Bone marrow (tissue), 2 donors: ENCODE measurements at places on chromosomes 5 and 9.

- no peak for DNase-seq
Measured at GRCh38 chr9:81266674-81267073, 422.7 kb downstream of the TLE1 start.

GRCh38 chr5:148090146-148090772 is 26.5 kb downstream of the SPINK5 start:
- no peak for DNase-seq

- no peak for DNase-seq
Measured at GRCh38 chr5:150520747-150521521, 13.0 kb downstream of the NDST1 start.

DNA sequence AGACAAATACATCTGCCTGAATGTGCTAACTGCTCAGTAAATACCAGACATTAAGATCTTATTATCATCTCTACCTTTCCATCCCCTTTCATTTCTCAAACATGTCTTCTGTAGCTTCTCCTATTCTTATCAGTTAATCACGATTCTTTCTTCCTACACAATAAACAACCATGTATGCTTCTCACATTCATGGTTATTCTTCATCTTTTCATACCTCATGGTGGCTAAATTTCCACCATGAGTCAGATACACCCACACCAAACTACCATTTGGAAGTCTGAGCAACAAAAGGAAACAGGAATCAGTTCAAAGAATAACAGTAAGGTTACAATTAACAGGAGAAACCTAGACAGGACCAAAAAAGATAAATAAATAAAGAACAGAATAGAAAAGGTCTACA is 7.7 kb downstream of the ZNF622 start:
- DNase-seq: no peak

- DNase-seq: no peak
Measured at GRCh38 chr9:1071730-1072129, 21.6 kb downstream of the DMRT2 start.

DNA sequence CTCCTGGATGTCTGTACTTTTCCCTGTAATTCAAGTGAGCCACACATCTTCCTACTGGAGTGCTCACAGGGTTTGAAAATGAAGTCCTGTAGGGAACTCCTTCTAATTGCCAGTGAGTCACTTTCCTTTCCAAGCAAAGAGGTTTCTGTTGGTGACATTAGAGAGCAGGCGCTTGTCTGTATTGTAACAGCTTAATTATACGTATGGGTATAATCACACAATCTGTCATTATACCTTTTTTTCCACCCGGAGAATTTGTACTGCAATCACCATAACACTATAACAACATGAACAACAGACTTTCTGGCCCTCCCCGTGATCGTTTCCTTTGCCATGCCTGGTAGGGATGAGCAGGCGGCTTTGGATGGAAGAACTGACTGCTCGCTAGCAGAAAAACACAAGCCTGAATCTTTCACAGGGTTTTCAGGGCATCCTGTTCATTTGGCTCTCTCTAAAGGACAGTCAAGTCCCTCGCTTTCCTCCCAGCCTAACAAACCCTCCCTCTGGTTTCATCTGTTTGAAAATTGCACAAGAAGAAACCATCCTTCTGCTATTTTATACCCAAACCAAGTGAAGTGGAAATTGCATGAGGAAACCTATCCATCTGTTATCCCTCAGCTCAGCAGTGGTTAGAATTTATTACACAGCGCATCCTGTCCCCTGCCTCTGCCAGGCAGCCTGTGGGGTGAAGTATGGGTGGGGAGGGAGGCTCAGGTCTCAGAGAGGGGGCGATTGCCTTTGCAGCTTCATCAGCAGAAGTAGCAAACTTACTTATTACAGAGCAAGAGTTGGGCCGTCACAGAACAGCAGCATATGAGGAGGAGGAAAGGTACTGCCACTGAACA is 307.0 kb upstream of the TLE4 start:
- no peak for DNase-seq

GRCh38 chr5:24365406-24365805 is 279.4 kb downstream of the CDH10 start:
- no peak for DNase-seq

GRCh38 chr5:28164568-28164967 is 1126.2 kb upstream of the CDH9 start:
- DNase-seq: no peak

- no peak for DNase-seq
Measured at GRCh38 chr5:95554331-95554646, 488 bp downstream of the SKIC3 start.

DNA sequence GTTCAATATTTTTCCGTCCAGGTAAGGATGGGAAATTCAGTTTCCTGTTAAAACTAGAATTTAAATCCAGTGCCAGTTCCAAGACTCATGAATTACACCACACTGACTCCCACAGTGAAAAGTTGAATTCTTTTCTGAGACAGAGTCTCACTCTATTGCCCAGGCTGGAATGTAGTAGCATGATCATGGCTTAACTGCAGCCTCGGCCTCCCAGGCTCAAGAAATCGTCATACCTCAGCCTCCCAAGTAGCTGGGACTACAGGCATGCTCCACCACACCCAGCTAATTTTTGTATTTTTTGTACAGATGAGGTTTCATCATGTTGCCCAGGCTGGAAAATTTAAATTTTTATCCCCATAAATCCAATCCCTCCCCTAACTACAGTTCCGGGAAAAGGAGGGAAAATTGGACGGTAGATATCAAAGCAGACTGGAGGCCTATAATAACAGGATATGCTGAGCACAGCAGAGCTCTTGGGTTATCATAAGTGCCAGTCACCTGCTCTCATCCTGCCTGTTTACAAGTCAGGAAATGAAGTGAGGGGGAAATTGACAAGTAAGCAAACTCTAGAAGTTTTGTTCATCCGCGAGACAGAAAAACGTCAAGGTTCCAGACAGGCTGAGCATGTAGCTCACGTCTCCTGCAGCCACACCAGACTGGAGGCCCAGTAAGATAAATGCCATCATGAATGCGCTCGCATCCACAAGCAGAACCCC is 105.7 kb downstream of the UGCG start:
- DNase-seq: no peak

- no peak for DNase-seq
Measured at GRCh38 chr5:127011961-127012644, 18.3 kb downstream of the MARCHF3 start.

DNA sequence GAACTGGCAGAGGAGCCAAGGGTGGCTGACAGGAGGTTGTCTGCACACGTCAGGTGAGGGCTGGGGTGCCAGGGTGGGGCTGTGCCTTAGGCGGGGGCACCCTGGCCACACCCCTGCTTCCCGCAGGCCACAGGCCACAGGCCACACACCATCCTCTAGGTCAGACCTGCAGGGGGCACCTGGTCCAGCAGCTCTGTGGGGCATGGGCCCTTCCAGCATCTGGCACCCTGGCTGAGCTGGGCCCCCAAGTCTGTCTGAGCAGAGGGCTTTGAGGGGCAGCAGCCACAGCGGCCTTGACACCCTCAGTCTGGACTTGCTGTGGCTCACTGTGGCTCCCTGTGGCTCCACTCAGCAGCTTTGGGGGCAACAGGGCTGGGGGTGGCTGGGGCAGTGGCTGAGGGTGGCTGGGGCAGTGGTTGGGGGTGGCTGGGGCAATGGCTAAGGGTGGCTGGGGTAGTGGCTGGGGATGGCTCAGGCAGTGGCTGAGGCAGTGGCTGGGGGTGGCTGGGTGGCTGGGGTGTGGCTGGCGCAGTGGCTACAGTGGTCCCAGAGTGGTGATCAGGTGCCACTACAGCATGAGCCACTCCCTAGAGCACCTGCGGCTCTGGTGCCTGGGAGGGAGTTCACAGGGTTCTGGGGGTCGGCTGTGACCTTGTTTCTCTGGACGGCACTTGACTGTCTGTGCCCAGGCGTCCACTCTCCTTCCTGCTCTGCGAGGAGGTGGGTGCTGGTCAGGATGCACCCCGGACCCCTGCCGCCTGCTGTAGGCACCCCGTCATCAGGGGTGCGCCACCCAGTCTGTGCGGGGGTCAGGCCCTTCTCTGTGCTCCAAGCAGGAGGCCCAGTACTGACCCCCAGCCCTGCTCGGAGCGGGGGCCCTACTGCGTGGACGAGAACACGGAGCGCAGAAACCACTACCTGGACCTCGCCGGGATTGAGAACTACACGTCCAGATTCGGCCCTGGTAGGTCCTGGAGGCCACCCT is 27.1 kb downstream of the NKD2 start:
- DNase-seq: no peak

DNA sequence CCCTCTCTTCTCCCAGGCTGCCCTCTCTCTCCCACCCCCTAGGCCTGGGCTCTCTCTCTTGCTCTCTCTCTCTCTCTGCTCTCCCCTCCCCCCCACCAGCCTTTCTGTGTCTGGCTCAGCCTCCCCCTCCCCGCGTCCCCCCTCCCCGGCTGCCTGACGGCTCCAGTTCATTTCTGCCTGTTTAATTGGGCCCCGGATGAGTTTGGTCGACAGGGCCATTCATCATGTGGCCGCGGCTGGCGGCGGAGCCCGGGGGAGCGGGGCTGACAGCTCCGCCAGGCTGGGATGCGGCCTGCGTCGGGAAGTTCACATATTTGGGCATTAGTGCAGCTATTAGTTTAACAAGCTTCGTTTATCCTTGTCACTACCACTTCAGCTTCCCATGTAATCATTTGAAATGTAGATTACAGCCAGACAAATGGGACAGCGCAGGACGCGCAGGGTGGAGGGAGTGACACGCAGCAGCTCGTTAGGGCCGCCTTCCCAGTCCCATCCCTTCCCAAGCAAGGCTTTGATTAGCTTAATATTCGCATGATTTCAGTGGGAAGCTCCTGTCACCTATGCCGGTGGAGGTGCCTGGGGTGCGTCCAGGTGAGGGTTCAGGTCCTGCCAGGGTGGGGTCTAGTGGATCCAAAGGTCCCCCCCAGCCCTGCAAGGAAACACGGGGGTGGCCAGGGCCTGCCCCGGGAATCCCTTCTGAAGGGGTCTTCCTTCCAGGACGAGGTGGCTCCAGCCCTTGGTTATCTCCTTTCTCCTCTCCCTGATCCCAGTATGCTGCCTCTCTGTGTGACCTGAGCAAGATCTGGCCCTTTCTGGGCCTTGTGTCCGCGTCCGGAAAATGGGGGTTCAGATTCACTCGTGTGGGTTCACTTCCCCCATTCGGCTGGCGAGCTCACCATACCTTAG is 214.8 kb downstream of the PAX5 start:
- DNase-seq: no peak

GRCh38 chr5:174418809-174419539 is 305.4 kb upstream of the MSX2 start:
- no peak for DNase-seq

DNA sequence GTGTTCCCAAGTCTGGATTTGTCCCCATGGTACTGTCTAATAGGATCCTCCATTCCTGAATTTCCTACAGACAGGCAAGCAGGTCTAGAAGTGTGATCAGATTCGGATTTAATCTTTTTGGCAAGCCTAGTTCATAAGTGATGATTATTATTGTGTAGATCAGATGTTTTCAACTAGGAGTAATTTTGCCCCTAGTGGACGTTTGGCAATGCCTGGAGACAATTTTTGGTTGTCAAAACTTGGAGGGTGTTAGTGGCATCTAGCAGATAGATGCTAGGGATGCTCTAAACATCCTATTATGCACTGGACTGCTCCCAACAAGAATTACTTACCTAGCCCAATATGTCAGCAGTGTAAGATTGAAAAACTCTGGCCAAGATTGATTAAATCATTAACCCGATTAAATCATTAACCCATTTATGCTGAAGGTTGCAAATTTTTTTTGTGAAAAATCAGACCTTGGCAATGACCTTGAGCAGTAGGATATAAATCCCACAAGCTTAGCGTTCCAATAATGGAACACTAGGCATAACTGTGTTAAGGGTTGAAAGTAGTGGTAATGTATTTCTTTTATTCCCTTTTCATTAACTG is 28.2 kb downstream of the TCERG1 start:
- no peak for DNase-seq

GRCh38 chr5:8845296-8845695 is 700.6 kb downstream of the SEMA5A start:
- DNase-seq: no peak

GRCh38 chr5:111950660-111951059 is 193.7 kb upstream of the NREP start:
- DNase-seq: no peak

DNA sequence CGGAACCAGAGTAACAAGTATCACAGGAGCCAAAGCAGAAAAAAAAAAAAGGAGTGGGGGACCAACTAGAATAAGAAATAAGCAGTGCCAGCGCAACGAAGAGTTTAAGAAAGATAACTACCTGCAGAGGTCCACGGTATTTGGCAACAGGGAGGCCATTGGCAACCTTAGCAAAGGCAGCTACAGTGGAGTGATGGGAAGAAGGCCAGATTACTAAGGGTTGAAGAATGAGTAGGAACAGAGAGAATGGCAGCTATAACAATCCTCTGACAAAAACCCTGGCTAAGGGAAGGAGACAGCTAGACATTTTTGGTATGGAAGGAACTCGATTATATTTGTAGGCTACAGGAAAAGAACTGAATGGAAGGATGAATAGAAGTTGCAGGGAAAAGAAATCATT is 93.4 kb upstream of the DMAC1 start:
- no peak for DNase-seq

- DNase-seq: no peak
Measured at GRCh38 chr5:40499518-40500273, 180.0 kb upstream of the PTGER4 start.

- DNase-seq: peak; percentile 23
Measured at GRCh38 chr5:143222287-143223231, 180.9 kb downstream of the NR3C1 start.

DNA sequence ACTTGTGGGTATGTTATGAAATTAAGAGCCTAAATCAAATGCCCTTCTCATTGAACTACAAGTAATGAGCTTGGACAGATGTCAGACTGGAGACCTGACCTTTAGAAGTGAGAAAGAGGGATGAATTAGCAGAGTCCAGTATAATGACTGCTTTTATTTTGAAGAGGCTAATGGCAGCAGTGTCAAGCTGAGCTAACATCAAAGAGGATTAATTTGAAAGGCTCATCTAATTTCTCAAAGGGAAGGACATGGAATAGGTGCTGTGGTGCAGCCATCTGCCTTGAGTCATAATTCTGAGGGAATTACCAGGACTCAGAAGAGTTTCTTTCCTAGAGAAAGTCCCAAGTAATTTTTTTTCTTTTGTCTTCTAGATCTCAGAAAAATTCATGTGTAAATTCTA is 57.6 kb downstream of the FAM81B start:
- no peak for DNase-seq

DNA sequence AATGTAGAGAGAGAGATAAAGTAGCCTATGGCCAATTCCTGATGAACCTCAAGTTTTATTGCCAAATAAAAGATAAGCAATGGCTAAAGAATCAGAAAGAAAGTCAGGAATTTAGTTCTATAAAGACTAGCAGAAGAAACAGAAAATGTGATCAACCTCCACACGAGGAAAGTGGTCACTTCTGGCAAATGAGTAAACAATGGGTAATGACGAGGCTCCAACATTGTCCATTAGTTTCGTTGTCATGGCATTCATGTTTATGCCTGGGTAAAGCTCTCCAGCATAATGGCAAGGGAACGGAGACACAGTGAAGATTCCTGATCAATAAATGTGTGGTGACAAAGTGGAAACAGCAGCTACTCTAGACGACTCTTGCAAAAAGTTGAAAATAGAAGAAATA is 341.8 kb upstream of the CTNND2 start:
- no peak for DNase-seq

GRCh38 chr9:125620216-125620615 is 86.8 kb downstream of the MAPKAP1 start:
- no peak for DNase-seq
